CD8-positive, alpha-beta memory T cell (primary cell): ENCODE measurements at places on chromosomes 7 and 10. TPM values are rescaled to one million over a fixed set of nuclear protein-coding genes. Genes with fewer than 3 reads are reported as not detected.

- no peak for DNase-seq
Observed at GRCh38 chr10:86586516-86586915, 64.9 kb upstream of the WAPL start.

DNA sequence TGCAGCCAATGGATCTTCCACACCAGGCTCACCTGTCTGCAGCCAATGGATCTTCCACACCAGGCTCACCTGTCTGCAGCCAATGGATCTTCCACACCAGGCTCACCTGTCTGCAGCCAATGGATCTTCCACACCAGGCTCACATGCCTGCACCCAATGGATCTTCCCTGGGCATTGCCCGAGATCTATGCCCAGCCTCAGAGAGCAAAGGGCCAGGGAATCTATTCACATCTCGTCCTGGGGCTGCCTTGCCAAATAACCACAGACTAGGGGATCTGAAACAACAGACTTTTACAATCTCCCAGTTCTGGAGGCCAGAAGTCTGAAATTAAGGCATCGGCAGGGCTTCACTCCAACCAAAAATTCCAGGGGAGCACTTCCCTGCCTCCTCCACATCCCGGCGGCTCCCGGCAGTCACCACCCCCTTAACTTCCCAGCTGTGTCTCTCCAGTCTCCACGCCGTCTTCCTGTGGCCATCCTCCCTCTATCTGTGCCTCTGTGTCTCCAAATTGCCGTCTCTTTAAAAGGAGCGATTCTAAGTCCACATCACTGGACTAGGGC, 92.4 kb upstream of the PPP2R2D start:
- no peak for DNase-seq

The ACTL6B gene
- total RNA-seq: not detected

GRCh38 chr10:126500866-126501265, 112.6 kb upstream of the ADAM12 start:
- DNase-seq: no peak

The PNLIPRP3 gene
- not detected for total RNA-seq

DNA sequence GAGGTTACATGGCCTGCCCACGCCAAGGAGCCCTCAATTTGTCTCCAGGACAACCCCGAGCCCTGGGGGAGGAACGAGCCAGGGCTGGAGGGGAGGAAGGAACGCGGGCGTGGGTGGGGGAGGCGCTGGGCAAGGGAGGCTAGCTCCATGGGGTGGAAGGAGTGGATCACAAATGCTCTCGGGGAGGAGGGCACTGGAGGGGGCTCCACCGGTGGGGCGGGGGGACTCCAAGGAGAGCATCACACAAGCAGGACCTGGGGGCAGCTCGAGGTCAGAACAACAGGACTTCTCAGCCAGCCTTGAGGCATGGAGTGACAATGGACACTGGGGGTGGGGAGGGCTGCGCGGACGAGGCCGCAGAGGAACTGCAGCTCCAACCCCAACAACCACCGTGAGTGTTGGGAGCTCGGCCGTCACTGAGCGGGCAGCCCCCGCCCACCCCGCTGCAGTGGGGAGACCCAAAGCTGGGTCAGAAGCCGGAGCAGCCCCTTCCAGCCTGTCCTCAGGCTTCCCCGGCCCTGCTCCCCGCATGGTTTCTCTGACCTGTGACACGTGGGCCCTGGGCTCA, 41.1 kb downstream of the STK32C start:
- no peak for DNase-seq

DNA sequence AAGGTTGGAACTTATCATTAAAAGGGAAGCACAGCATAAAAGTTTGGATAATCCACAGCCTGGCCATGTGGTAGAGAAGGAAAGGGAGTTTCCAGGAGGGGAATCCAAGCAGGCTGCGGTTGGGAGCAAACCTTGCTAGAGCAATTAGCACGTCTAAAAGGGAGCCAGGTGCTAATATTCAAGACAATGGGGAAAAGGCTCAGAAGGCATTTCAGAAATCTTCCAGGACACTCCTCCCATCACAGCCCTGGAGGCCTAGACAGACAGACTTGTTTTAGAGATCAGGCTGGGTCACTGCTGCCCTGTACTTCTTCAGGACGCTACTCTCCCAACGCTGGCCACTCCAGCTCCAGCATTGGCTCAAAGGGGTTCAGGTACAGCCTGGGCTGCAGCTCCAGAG, 96.2 kb upstream of the KAT6B start:
- no peak for DNase-seq

DNA sequence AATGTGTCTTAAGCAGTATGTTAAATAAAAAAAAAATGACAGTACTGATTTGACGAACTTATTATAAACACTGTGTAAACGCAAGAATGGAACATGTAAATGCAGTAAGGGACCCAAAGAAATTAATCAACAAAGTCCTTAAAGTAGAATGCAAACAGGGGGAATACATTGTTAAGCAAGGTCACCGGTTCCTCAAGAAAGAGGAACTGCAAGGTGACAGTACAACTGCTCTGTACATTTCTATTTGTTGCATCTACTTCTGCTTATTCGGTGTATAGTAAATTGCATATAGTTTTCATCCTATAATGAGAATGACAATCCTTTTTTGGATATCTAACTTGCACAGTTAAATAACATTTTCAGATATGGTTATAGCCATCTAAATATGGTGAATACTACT, 387.0 kb upstream of the SEMA3D start:
- no peak for DNase-seq

The NODAL gene
- not detected for total RNA-seq

GRCh38 chr7:101155303-101155702, 1.0 kb downstream of the AP1S1 start:
- DNase-seq: no peak

GRCh38 chr10:107011105-107011504, 153.4 kb downstream of the SORCS1 start:
- DNase-seq: no peak

GRCh38 chr7:44727158-44727936, 21.3 kb upstream of the ZMIZ2 start:
- no peak for DNase-seq

The TET1 gene
- 0.63 TPM for total RNA-seq

- DNase-seq: no peak
Observed at GRCh38 chr10:90481326-90481923, 376.4 kb downstream of the HTR7 start.

The KIAA1549 gene
- total RNA-seq: 1.2 TPM
